ENCODE measurements at places on chromosomes 11 and 22. TPM values are rescaled to one million over a fixed set of nuclear protein-coding genes. Genes with fewer than 3 reads are reported as not detected.

The CRACR2B gene
- 0.17 TPM for polyA plus RNA-seq

The SCGB2A2 gene
- not detected for polyA plus RNA-seq

The PNPLA5 gene
- polyA plus RNA-seq = not detected

DNA sequence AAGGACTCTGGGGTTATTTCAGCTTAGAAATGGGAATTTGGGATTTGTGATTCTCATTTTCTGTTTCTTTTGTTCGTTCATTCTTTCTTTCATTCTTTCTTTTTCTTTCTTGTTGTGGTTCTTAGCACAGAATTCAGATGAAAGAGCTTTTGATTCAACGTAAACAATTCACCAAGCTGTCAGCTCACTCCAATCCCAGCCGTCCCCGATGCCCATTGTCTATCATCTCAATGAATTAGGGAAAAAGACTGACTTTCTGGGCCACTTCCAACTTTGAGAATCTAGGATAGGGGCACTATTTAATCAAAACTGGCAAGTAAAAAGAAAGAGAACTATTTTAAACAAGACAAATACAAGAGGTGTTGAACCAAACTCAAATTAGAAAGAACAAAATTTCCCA lies 25.1 kb upstream of the TMA7B start:
- H3K4me1 ChIP-seq = no peaks in the 10 kb centered on the region
- peaks cover 39% of the 10 kb centered on the region for H3K27me3 ChIP-seq
- H3K36me3 ChIP-seq = no peaks in the 10 kb centered on the region
- no peak overlapping the region for H3K27ac ChIP-seq
- no peak overlapping the region for H3K4me3 ChIP-seq
- DNase-seq = no peak

The SEC14L3 gene
- polyA plus RNA-seq = not detected

- peaks cover 10% of the 10 kb centered on the region for H3K27me3 ChIP-seq
- no peak overlapping the region for H3K4me3 ChIP-seq
- no peak overlapping the region for H3K27ac ChIP-seq
- DNase-seq = no peak
- no peaks in the 10 kb centered on the region for H3K4me1 ChIP-seq
Observed at GRCh38 chr11:134014511-134014910, 54.4 kb upstream of the JAM3 start.

DNA sequence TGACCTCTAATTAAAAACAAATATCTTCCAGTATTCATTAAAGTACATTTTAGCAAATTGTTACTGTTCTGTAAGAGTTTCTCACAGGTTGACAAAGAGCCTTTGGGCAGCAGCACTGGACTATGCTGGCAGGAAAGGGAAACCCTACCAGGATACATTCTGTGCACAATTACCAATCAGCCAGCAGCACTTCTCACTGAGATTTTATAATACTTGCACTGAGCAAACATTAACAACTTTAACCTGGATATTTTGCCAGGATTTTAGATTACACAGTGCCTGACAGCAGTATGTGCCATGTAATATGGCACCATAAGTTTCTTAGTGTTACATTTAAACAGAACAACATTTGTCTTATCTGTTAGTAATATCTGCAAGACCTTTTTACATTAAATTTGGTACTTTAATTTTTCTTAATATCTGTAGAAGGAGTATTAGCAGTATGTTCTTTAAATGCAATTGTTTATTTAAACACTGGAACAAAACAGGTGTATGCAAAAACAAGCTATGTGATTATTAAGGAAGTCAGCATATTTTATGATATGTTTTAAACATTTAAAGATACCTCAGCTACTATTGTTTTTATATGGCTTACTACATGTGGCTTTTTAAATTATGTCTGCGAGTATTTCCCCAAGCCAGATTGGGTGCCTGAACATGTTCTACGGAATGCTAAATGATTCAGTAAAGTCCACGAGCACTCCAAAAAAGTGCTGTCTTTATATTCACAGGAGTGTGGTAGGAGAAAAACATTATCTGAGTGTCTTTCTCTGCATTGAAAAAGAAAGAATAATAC lies 699.0 kb upstream of the LUZP2 start:
- H3K36me3 ChIP-seq = no peaks in the 10 kb centered on the region
- no peak for DNase-seq
- no peaks in the 10 kb centered on the region for H3K27me3 ChIP-seq
- H3K4me1 ChIP-seq = no peaks in the 10 kb centered on the region
- no peak overlapping the region for H3K27ac ChIP-seq
- H3K4me3 ChIP-seq = no peak overlapping the region

The TRIM6 gene
- polyA plus RNA-seq = 5.2 TPM

DNA sequence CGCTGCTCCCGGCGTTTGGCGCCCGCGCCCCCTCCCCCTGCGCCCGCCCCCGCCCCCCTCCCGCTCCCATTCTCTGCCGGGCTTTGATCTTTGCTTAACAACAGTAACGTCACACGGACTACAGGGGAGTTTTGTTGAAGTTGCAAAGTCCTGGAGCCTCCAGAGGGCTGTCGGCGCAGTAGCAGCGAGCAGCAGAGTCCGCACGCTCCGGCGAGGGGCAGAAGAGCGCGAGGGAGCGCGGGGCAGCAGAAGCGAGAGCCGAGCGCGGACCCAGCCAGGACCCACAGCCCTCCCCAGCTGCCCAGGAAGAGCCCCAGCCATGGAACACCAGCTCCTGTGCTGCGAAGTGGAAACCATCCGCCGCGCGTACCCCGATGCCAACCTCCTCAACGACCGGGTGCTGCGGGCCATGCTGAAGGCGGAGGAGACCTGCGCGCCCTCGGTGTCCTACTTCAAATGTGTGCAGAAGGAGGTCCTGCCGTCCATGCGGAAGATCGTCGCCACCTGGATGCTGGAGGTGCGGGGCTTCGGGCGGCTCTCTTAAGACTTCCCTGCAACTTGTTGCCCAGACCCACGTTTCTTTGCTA lies at the start of gene CCND1:
Gene CCND1, plus strand, starts transcription at position 162 of the 587 bp plus-strand sequence. Its CDS starts 158 bp downstream, at position 320.
- DNase-seq = no peak
- peak within 1 kb of the TSS; percentile 73 for H3K4me3 ChIP-seq
- H3K27ac ChIP-seq = peak within 1 kb of the TSS; percentile 86

- no peak for DNase-seq
- peaks cover 4% of the 10 kb centered on the region for H3K4me1 ChIP-seq
- peaks cover 4% of the 10 kb centered on the region for H3K27me3 ChIP-seq
- no peak overlapping the region for H3K4me3 ChIP-seq
Observed at GRCh38 chr11:10628508-10629236, 60.2 kb upstream of the LYVE1 start.

- peaks cover 38% of the 10 kb centered on the region for H3K27me3 ChIP-seq
- H3K27ac ChIP-seq = no peak overlapping the region
Observed at GRCh38 chr22:24807284-24807950, 1.4 kb downstream of the SGSM1 start.

GRCh38 chr22:50313600-50313999 lies 6.2 kb upstream of the PLXNB2 start:
- peaks cover 16% of the 10 kb centered on the region for H3K27me3 ChIP-seq
- peaks cover 4% of the 10 kb centered on the region for H3K4me1 ChIP-seq
- H3K4me3 ChIP-seq = no peak overlapping the region
- no peaks in the 10 kb centered on the region for H3K36me3 ChIP-seq

The TBX10 gene
- not detected for polyA plus RNA-seq

- no peak overlapping the region for H3K27ac ChIP-seq
- no peaks in the 10 kb centered on the region for H3K27me3 ChIP-seq
- peaks cover 13% of the 10 kb centered on the region for H3K36me3 ChIP-seq
- no peak overlapping the region for H3K4me3 ChIP-seq
- DNase-seq = no peak
Observed at GRCh38 chr11:57641011-57641807, 8.5 kb downstream of the YPEL4 start.

The OR8A1 gene
- not detected for polyA plus RNA-seq

DNA sequence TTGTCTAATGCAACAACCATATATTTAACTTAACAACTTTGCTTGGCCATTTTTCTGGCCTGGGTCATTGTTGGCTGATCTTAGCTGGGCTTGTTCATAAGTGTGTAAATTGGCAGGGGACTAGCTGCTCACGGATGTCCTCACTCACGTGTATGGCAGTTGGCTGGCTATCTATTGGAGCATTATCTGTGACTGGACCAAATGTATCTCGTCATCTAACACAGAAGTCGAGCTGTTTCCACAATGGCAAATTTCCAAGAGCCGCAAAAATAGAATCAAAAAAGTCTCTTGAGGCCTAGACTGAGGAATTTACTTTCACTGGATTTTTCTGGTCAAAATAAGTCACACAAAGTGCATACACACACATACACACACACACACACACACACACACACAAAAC lies 893.3 kb downstream of the FAM181B start:
- H3K27me3 ChIP-seq = no peaks in the 10 kb centered on the region
- H3K4me1 ChIP-seq = no peaks in the 10 kb centered on the region
- no peak for DNase-seq

- H3K27ac ChIP-seq = peak overlapping the region; percentile 96
- no peak for DNase-seq
- H3K4me1 ChIP-seq = peaks cover 71% of the 10 kb centered on the region
- H3K36me3 ChIP-seq = peaks cover 65% of the 10 kb centered on the region
- H3K27me3 ChIP-seq = no peaks in the 10 kb centered on the region
Observed at GRCh38 chr11:120125024-120125423, 12.9 kb downstream of the TRIM29 start.

The GSTT2 gene
- polyA plus RNA-seq = 0.75 TPM

The ESAM gene
- not detected for polyA plus RNA-seq

The FREY1 gene
- 0.32 TPM for polyA plus RNA-seq

DNA sequence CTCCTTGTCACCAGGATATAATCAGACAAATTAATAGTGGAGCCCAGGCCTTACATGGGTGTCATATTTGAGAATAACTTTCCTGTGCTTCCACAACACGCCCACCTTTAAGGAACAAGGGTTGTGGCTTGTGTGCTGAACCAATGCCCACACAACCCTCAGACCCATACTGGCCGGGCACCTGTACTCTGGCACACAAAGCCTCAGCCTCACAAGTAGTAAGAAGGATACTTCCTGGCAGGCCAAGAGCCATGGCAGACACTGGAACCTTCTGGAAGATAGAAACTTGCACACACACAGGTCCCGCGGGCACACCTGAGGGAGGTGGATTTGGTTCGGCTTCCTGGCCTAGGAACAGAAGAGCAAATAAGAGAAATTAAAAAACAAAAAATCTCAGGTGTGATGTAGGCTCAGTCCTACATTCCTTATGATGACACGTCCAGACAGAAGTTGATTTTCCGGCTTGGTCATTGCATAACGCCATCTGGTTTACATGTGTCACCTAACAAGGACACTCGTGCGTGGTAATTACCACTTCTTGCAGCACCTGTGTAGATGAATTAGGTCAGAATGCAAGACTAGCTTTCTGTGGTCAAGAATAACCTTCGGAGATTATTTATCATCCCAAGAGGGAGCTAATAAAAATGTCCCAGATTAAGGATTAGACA lies 5.8 kb upstream of the BRD1 start:
- no peak overlapping the region for H3K27ac ChIP-seq
- H3K4me3 ChIP-seq = no peak overlapping the region
- H3K27me3 ChIP-seq = no peaks in the 10 kb centered on the region
- no peak for DNase-seq
- no peaks in the 10 kb centered on the region for H3K36me3 ChIP-seq

GRCh38 chr22:48889209-48889830 lies 938.4 kb downstream of the BRD1 start:
- H3K4me1 ChIP-seq = no peaks in the 10 kb centered on the region
- no peak for DNase-seq
- no peaks in the 10 kb centered on the region for H3K27me3 ChIP-seq
- H3K27ac ChIP-seq = no peak overlapping the region
- H3K36me3 ChIP-seq = no peaks in the 10 kb centered on the region

DNA sequence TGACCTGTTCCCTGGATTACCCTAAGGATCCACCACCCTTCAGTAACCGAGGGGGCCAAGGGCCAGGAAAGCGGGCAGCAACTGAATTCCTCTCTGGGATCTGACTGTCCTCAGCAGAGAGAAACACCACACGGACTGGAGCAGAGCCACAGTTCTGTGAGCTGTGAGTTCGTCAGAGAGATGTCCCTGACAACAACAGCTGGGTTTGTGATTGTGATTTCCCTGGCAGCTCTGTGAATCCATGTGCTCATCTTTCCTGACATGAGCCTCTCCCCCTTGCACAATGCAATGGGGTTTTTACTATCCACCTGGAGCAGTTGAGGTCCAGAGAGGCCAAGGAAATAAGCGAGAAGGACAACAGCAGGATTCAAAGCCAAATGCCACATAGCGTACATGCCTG lies 69.4 kb upstream of the AMPD3 start:
- DNase-seq = no peak
- peaks cover 16% of the 10 kb centered on the region for H3K27me3 ChIP-seq
- no peaks in the 10 kb centered on the region for H3K36me3 ChIP-seq
- peaks cover 4% of the 10 kb centered on the region for H3K4me1 ChIP-seq
- H3K4me3 ChIP-seq = no peak overlapping the region

GRCh38 chr11:70413151-70413550 lies 14.8 kb downstream of the CTTN start:
- H3K27ac ChIP-seq = no peak overlapping the region
- no peaks in the 10 kb centered on the region for H3K4me1 ChIP-seq
- H3K4me3 ChIP-seq = no peak overlapping the region
- no peaks in the 10 kb centered on the region for H3K27me3 ChIP-seq
- no peak for DNase-seq

DNA sequence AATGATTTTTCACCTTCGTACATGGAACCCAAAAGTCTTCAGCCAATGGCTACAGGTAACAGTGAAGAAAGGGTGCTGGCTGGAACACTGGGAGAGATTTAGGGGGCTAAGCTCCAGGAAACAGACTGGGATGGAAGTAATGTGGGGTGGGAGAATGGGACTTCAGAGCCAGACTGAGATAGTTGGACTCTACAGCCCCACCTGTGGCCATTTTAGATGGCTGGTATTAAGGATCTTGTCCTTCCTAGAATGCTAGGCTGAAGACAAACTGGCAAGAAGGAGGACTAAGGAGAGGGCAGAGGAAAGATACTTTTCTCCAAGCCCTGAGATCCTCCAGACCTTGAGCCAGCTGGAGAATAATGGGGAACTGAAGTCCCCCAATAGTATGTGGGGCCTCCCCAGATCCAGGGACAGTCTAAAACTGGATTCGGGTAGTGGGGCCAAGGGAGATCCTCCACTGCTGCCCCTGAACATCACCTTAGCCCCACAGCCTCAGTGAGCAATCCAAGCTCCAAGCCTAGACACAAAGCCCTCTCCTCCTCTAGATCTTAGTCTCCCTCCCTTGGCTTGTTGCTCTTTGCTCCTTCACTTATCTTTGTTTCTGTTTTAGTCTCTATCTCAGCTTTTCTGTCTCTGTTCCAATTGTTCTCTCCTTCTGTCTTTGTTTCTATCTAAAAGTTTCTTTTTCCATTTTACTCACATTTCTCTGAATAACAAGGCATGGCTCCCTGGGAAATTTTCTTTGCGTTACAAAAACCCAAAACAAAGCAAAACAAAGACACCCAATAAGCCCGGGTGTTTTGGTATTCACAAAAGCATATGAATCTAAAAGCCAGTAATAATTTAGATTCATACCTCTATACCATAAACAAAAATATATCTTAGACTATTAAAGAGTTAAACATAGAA lies 16.2 kb upstream of the RRAS2 start:
- H3K4me3 ChIP-seq = no peak overlapping the region
- H3K27ac ChIP-seq = no peak overlapping the region
- H3K4me1 ChIP-seq = peaks cover 29% of the 10 kb centered on the region
- no peaks in the 10 kb centered on the region for H3K27me3 ChIP-seq

The TSSK2 gene
- not detected for polyA plus RNA-seq

Data from keratinocyte (primary cell).